ENCODE measurements at places on chromosomes 6 and 20. TPM values are rescaled to one million over a fixed set of nuclear protein-coding genes. Genes with fewer than 3 reads are reported as not detected.

Gene SNAI1
- 9.1 TPM for total RNA-seq

Gene OR12D2
- not detected for total RNA-seq

Gene ANKRD66
- not detected for total RNA-seq

Gene HTR1E
- total RNA-seq = not detected

Gene WFDC12
- total RNA-seq = not detected

Gene FOXA2
- total RNA-seq = not detected

Gene HLA-G
- total RNA-seq = 0.89 TPM

Gene TFAP2B
- not detected for total RNA-seq
